ENCODE measurements at places on chromosomes 6 and 20.

- DNase-seq = no peak
Measured at GRCh38 chr6:108947114-108947854, 99.1 kb downstream of the ARMC2 start.

GRCh38 chr6:125869427-125869826 is 78.7 kb downstream of the NCOA7 start:
- DNase-seq = no peak

GRCh38 chr6:100512203-100512862 is 47.6 kb upstream of the SIM1 start:
- DNase-seq = no peak

- no peak for DNase-seq
Measured at GRCh38 chr20:6007529-6008103, 46.2 kb downstream of the LRRN4 start.

DNA sequence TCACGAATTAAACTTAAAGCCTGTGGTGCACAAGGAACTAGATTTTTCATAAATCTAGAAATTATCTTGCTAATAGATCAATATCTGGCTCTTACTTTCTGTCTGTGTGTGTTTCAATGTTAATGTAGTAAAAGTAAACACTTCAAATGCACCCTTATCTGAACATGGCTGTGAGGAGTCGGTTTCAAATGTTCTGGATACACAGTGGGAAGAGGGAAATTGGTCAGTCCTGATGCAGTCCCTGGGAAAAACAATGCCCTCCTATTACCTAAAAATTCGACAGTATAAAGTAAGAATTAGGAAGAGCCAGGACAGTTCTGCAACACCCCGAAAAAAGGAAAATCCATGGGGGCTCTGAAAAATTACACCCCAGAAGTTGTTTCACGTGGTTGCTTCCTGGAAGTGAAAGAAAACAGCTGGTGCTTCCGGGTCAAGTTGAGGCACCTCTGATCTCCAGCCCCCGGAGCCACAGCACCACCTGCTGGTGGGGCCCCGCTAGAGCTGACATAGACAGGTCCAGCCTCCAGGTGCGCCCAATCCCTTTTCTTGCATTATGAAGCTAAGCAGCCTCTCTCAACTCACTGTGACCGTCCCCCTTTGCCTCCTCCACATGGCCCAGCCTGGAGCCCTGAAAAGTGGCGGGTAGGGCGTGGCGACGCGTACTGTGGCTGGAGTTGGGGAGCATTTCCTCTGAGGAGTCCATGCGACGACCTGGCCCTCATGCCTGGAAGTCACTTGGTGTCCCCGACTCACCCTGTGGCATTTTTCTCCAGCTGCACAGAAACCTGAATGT is 8.3 kb downstream of the SEMG2 start:
- no peak for DNase-seq

- no peak for DNase-seq
Measured at GRCh38 chr6:34358389-34358905, 34.0 kb downstream of the NUDT3 start.

GRCh38 chr6:160882791-160883279 is 108.7 kb upstream of the MAP3K4 start:
- DNase-seq = no peak

DNA sequence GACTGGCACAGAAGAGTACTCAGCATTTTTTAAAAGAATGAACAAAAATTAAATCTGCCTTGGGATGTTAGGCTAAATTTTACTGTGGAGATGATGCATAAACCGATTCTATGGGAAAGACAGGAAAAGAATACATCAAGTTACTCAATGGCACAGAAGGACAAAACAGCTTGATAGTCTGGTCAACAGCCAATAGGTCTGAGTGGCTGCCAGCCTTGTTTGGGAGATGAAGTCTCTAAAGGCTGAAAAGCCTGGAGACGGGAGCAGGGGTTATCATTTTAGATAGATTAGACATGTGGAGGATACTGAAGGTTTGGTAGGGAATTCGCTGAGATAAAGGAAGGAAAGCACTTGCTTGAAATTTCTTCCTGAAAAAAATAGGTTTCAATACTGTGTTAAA is 56.3 kb upstream of the LAMA2 start:
- no peak for DNase-seq

DNA sequence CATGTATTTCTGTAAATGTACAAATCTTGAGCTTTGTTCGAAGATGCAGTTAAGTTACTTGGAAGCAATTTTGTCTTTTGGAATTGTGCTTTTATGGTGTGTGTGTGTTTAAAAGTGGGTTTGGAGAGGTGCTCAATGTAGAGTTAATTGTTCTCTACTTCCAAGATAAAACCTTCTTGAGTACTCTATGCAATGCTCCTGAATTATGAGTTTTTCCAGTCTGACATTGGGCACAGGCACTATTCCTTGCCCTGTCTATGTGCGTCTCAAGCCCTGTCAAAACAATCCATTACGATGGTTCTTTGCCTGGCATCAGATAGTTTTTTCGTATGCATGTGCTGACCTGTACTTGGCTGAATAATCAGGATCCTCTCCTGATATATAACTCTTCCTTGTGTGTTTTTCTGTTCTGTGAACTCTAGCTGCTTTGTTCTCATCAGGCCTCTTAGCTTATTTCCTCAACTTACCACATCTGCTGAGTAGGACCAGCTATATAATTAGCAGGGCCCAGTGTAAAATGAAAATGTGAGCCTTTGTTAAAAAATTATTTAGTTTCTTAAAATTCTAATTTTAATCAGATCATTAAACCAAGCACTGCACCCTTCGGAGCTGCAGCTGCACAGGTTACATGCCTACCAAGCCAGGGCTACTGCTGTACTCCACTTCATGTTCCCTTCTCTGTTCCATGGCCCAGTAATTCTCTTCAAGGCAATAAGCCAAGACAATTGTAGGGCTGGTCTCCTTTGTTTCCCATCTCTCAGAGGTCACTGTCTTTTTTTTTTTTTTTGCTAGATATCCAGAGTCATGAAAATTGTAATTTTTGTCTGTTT is 160.1 kb downstream of the ZFAND3 start:
- no peak for DNase-seq

- no peak for DNase-seq
Measured at GRCh38 chr6:10307476-10307875, 107.4 kb downstream of the TFAP2A start.

GRCh38 chr20:10129749-10130148 is 88.9 kb upstream of the SNAP25 start:
- DNase-seq = no peak

DNA sequence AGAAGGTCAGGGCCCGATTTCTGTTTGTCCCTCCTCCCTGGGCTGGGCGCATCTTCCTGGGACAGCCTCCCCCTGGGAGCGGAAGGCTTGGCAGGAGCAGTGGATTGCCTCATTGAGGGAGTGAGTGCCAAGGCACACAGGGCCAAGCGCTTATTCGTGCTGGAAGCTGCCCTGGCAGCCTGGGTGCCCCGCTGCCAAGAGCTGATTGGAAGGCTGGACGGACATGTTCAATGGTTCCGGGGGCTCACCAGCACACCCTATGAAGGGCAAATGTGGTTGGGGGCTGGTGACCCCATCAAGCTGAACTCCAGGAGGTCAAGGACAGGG is 10.3 kb upstream of the ZNF831 start:
- DNase-seq = no peak

GRCh38 chr6:168209420-168209819 is 110.2 kb downstream of the DACT2 start:
- DNase-seq = no peak

GRCh38 chr20:58017970-58018530 is 210.4 kb downstream of the ANKRD60 start:
- DNase-seq = no peak

- DNase-seq = no peak
Measured at GRCh38 chr6:73121421-73121993, 103.8 kb downstream of the KHDC1L start.

DNA sequence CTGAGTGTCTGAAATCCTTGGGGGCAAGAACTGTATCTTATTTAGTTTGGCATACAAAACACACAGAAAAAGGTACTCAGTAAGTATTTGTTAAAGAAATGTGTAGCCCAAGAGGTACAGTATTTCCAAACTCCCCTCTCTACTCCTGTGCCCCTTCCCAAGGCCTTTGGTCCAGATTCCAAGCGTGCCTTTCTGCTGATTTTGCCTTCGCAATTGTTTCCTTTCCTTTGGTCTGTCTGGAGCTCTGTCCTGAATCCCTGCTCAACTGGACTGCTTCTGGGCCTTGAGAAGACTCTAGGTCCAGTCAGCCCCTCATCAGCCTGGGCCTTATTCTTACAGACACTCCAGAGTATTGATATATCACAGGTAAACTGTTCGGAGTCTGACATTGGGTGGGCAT is 122.2 kb upstream of the SYNCRIP start:
- no peak for DNase-seq

GRCh38 chr6:23511817-23512216 is 614.2 kb upstream of the NRSN1 start:
- no peak for DNase-seq

GRCh38 chr6:37628611-37629320 is 68.9 kb downstream of the MDGA1 start:
- DNase-seq = no peak

DNA sequence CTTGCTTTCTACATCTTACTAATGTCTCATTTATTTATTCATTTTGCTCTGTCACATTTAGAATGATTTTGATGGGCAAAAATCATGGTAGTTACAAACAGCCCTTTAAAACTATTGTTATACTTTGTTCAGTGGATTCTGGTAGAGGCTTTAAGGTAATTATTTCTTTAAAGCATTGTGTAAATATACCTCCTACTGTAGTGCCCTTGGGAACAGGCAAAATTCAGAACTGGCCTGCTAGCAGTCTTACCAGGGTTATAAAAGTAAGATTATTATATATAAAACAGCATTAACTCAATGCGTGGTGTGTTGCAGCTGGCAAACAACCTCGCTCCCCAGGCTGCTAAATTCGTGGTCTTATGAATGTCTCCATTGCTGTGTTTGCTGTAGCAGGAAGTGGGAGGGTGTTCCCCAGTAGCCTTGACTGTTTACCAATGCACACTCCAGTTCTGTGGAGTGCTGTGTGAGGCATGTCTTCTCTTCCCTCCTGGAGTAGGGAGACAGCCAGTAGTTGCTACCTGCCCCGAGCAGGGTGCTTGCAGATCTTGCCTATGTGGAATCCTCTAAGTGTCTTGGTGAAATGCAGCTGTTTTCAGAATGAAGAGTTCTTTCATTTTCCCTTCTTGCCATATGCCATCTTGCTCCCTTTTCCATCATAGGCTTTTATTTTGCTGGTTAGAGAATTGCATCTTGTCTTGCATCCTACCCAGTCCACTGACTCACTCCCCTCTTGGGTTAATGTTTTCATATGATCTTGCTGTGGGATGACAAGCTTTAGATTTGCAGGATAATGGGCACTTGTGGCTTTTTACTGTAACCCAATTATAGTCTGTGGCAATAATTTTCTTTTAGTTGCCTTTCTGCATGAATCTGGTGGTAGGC is 45.3 kb downstream of the IGF2R start:
- DNase-seq = no peak

GRCh38 chr6:16059496-16059895 is 69.4 kb upstream of the MYLIP start:
- DNase-seq = no peak

DNA sequence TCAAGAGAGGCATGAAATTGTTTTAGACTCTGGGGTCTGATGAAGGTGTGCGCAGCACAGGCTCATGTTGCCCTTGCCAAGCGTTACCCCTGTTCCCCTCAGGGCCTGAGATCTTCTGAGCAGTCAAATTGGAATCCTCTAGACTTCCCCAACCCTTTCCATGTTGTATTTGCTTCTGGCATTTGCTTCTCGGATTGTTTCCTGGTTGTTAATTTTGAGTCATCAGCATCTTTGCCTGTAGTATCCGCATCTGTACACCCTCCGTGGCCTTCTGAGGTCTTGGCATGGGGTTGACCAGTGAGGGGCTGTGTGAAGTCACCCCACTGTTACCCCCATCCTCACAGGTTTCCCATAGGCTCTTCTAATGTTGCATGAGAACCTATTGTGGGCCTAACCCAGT is 40.9 kb downstream of the SLC24A3 start:
- DNase-seq = no peak

DNA sequence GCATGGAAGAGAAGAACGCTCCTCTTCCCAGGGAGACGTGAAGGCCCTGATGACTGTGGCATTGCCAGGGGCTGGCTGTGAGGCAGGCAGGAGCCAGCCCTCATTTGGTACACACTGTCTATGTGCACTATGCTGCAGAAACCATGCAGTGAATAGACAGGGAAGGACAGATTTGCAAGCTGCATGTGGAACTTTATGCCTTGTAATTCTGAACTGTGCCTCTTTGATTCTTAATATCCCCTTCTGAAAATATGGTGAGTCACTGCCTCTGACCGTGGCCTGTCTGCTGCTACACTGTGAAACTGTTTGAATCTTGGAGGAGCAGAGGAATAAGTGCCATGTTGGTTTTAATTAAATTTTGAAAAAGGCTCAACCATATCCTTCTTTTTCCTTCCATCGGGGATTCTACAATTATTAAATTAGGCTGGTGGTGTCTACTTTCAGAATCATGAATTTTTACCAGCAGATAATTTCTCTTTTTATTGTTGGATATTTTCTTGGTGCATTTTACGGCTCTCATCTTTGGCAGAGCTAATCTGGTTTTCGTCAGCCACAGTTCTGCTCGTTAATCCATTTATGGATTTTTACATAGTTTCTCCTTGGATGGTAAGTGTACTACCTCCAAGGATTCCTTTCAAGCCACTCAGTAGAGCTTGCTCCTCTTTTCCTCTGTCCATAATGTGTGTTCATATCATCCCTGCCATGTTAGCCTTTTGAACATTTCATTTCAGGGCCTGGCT is 301.0 kb upstream of the SLC35B3 start:
- DNase-seq = no peak

DNA sequence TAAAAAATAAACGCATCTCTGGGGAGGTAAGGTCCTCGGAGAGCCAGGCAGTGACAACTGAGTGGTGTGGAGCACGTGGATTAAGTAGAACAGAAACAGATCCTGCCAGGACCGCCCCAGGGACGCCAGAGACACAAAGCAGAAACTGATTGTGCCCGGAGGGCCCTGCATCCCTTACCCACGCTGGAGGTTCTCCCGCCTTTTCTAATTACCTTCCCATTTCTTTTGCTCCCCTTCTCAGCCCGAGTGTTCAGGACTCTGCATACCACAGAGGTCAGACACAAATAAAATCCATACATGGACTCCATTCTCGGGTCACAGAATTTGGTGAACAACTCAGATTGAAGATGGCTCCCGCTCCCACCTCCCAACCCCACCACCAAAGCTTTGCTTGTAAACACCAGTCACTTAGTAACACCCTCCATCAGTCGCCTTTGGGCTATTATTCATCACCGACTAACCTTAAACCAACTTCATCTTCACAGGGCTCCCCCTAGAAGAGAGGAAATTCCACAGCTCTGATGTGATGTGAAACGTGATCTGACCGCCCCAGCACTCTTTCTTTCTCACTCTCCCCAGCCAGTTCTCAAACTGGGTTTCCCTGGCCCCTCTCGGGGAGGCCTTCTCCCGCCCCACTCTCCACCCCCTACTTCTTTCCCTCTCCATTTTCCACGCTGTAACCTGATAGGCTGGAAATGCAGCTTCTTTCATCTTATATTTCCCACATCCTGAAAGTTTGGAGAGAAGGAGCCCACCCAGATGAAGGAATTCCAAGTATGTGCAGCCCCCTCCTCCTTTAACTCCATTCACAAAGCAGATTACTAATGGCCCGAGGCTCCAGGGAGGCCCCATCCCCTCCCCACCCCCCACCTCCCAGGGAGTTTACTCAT is 32.5 kb upstream of the PIM1 start:
- DNase-seq = no peak

GRCh38 chr6:42263165-42263728 is 45.6 kb upstream of the MRPS10 start:
- no peak for DNase-seq
